ENCODE measurements at places on chromosomes 4 and X. TPM values are rescaled to one million over a fixed set of nuclear protein-coding genes. Genes with fewer than 3 reads are reported as not detected.

Gene PCDH11X
- not detected for total RNA-seq

Gene SPON2
- 79.1 TPM for total RNA-seq

Gene ARHGAP6
- total RNA-seq = not detected

Gene PFKFB1
- 0.27 TPM for total RNA-seq

Gene RAB40AL
- total RNA-seq = 0.46 TPM

Gene SRD5A3
- 5.3 TPM for total RNA-seq

Gene PDE5A
- total RNA-seq = 0.21 TPM

Gene GPRASP1
- total RNA-seq = 0.77 TPM

Gene ACE2
- total RNA-seq = not detected

Gene EFNB1
- total RNA-seq = 3.6 TPM

Gene KIAA0232
- 21.6 TPM for total RNA-seq

Gene TMEM31
- total RNA-seq = not detected

Gene SPANXB1
- total RNA-seq = not detected

Gene ERCC6L
- 0.11 TPM for total RNA-seq

Gene HCFC1
- 52.9 TPM for total RNA-seq

Gene ARAP2
- total RNA-seq = 39.7 TPM

Gene CT47B1
- not detected for total RNA-seq

Gene SMPX
- not detected for total RNA-seq

Gene AGTR2
- total RNA-seq = not detected

Gene NUP54
- 77.5 TPM for total RNA-seq

Gene XAGE1B
- total RNA-seq = not detected
